Subcutaneous adipose tissue (tissue), 4 donors: ENCODE measurements at places on chromosomes 6 and 20. TPM values are rescaled to one million over a fixed set of nuclear protein-coding genes. Genes with fewer than 3 reads are reported as not detected.

The DYNLT2 gene
- total RNA-seq, result 2.2 TPM

The MCCD1 gene
- total RNA-seq, result not detected

The MOG gene
- not detected for total RNA-seq

The BPIFB4 gene
- not detected for total RNA-seq

The HRH3 gene
- not detected for total RNA-seq

The TFAP2C gene
- 1.5 TPM for total RNA-seq

The VGLL2 gene
- total RNA-seq, result not detected

The OPN5 gene
- not detected for total RNA-seq

The SMIM26 gene
- 112 TPM for total RNA-seq

The TBXT gene
- not detected for total RNA-seq

The FOXC1 gene
- 8.8 TPM for total RNA-seq

The NKAIN4 gene
- total RNA-seq, result not detected

The RIMS1 gene
- total RNA-seq, result 0.19 TPM

The FHL5 gene
- total RNA-seq, result 33.3 TPM

The FILIP1 gene
- total RNA-seq, result 6.2 TPM

The MYH7B gene
- 2.8 TPM for total RNA-seq

The SLC22A1 gene
- total RNA-seq, result 1.5 TPM

The LCA5 gene
- total RNA-seq, result 5.7 TPM
